ENCODE measurements at places on chromosomes 2 and 18. TPM values are rescaled to one million over a fixed set of nuclear protein-coding genes. Genes with fewer than 3 reads are reported as not detected.

Gene NBAS
- polyA plus RNA-seq: 37.5 TPM

Gene CBLN2
- not detected for polyA plus RNA-seq

Gene LYPD1
- 5.8 TPM for polyA plus RNA-seq

Gene RGPD8
- polyA plus RNA-seq: 2.3 TPM

Gene IL1A
- polyA plus RNA-seq: not detected

Gene MAPK4
- polyA plus RNA-seq: 10.9 TPM

Gene TBC1D8
- polyA plus RNA-seq: 26.2 TPM

Gene GPR45
- polyA plus RNA-seq: not detected

GRCh38 chr2:128821010-128821409, 502.3 kb upstream of the HS6ST1 start:
- DNase-seq: no peak

DNA sequence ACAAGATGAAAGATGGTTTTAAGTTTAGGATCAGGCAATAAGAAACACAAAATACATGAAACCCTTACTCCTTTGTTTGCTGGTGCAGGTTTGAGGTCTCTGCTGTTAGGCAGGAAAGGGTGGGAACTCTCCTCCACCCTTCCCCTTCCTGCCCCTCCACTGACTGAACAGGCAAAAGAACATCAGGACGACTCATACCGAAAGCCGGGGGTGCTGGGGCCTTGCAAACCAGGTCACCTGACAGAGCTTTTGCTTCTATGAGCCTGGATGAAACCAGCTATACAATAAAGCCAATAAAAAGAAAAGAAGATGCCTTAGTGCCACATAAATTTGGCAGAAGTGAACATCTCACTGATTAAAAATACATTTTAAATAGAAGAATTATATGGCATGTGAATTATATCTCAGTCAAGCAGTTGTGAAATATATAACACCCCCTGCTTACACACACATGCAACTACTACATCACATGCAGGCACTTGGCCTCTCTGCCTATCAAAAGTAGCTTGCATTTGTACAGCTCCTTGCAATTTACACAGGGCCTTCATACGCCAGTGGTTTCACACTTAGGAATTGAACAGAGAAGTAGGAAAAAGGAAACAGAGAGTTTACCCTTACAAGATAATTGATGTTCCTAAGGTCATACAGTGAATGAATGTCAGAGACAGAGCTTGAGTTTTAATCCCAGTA, 215.1 kb upstream of the TRIB2 start:
- DNase-seq: no peak

DNA sequence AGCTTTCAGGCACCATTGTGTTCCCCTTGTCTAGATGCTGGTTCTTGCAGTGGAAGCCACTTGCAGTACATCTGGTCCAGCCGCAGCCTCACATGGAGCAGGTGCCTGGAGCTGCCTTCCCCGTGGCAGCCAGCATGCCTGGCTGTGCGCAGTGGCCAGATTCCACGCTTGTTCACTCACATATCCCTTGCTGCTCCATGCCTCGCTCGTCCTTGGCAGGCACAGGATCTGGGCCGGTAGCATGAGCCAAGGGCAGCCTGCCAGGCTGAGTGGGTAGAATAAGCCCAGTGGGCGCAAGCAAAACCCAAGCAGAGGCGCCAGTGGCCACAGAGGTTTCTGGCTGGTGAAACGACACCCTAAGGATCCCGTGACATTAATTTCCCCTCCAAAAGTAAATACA, 20.6 kb downstream of the TMX3 start:
- DNase-seq: no peak

DNA sequence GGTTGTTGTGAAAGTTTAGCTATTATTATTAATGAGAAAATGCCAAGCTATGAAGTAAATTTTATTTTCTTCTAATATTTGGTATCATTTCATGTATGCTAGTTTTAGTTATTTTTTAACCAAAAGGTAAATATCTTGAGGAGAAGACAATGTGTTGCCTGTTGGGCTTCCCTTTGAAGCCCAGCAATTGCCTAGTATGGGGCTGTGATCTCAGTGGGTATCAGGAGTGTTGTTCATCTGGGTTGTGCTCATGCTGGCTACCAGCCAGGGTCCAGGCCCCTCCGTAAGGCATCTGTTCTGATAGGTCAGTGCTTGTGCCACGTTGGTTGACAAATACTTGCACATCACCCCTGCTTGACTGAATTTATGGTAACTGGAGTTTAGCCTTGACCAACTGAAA, 38.0 kb upstream of the DARS1 start:
- no peak for DNase-seq

- no peak for DNase-seq
Measured at GRCh38 chr2:124908411-124908810, 883.3 kb downstream of the CNTNAP5 start.

DNA sequence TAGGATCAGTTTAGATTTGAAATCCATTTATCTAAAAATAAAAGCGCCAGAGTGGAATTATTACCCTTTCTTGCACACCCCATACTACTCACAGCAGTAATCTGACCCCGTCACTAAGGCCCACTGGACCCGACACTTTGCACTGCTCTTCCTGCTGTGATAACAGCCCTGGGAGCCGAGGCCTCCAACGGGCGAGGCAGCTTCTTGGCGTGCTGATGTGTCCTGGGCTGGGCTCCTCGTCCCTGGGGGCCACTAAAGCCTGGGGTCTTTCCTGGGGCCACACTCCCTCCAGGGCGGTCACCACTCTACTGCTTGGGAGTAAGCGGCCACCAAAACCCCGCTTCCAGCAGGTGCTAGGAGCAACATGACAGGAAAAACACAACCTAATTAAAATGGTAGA, 61.7 kb downstream of the ZAP70 start:
- no peak for DNase-seq

DNA sequence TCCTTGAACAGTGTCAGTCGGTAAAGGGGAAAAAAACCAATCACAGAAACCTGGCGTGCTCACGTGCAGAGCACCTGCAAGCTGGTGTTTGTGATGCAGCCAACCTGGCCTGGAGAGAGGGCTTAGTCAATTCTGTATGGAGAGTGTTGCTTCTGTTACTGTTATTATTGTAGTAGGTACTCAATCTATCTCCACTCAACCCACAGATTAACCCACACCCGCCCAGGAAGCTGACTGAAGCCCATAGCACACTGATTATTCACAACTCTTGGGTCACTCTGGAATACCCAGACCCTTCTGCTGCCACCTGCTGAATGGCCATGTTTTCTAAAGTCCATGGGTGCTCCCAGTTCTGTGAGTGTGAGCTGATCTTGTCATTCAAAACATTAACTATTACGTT, 53.9 kb downstream of the TNFRSF11A start:
- no peak for DNase-seq

DNA sequence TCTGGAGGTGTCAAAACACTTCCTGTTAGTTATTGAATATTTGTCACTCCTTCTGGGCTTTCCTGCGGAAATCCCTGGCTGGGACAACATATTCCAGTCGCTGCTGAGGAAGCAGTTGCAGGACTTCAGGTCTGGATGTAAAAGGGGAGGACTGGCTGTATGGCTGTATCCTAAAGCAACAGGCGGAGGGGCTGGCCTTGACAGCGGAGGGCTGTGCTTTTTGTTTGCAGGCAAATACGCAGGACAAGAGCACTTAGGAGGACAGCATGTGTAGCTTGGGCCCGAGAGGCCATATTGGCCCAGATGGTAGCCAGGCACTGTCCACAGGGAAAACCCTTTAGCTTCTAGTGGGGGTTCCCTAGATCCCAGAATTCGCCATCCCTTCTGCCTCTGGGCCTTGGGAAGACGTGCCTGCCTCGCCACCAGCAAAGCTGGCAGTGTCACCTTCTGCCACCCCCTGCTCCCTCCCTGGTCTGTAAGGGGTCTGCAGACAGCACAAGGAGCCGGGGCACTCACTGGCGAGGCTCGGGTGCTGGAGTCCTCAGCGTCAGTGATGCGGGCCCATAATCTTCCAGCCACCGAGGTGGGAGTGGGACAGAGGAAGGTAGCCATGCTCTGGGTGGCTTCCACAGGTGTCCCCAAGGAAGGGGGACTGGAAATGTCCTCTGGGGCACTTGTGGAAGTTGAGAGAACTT, 6.7 kb downstream of the NPPC start:
- DNase-seq: no peak

GRCh38 chr2:238720232-238720672, 127.6 kb upstream of the TWIST2 start:
- DNase-seq: no peak

- no peak for DNase-seq
Measured at GRCh38 chr18:3747176-3747973, 297.4 kb downstream of the TGIF1 start.

GRCh38 chr2:36483290-36483689, 114.7 kb downstream of the FEZ2 start:
- no peak for DNase-seq

DNA sequence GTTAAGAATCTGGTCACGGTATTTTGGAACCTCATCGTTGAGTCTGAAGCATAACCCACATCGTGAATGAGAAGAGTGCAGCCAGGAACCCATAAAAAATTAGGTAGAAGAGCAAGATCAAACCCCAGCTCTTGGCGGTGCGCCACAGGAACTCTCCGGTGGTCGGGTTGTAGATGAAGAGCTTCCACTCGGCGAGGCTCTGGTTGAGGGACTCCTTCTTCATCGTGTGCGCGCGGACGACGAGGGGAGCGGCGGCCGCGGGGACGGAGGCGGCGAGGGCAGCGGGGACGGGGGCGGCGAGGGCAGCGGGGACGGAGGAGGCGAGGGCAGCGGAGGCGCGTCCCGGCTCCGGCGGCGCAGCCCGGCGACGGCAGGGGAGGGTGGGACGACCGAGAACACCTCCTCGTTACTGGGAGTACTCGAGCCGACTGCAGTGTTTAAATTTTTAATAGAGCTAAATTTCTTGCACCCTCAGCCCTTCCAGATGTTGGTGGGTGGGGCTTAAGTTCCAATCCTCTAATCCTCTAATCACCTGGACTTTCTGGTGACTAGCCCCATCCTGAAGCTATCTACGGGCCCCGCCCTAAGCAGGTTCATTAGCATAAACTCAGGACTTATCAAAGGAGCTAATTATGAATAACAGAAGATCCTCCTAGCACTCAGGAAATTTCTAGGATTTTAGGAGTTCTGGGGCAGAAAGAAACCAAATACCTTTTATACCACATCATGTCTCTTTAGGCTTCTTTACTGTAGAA, 20.4 kb upstream of the PAPOLG start:
- no peak for DNase-seq

DNA sequence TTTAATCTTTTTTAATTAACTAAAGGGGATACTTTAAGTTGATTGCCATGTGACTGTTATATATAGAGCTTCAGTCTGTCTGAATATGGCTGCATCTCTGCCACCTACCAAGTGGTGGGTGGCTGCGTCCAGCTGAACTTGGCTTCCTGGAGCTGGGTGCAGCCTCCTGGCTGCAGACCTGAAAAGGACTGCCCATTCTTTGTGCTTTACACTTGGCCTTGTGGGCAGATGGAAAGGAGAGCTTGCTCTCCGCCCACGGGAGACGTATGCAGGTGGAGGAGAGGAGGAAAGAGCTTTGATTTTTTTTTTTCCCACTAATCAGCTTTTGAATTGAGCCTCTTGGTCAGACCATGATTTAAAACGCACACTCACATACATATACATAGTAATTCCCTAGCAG, 34.7 kb downstream of the NCK2 start:
- no peak for DNase-seq

GRCh38 chr2:239697399-239698164, 296.8 kb upstream of the HDAC4 start:
- DNase-seq: no peak

GRCh38 chr2:149329489-149330126, 779 bp upstream of the LYPD6 start:
- DNase-seq: peak; percentile 19

DNA sequence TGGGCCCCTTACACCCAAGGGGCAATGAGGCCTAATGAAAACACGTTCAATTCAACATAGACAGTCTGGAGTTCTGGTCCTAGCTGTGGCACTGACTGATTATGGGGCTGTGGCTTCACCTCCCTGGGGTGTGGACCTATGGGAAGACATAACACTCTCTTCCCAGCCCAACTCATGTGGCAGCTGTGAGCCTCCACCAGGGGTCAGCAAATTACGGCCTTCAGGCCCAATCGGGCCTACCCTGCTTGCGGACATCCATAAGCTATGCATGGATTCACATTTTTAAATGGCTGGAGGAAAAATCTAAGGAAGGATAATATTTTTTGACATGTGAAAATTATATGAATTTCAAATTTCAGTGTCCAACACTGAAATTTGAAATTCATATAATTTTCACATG, 101.3 kb downstream of the LOXHD1 start:
- no peak for DNase-seq

DNA sequence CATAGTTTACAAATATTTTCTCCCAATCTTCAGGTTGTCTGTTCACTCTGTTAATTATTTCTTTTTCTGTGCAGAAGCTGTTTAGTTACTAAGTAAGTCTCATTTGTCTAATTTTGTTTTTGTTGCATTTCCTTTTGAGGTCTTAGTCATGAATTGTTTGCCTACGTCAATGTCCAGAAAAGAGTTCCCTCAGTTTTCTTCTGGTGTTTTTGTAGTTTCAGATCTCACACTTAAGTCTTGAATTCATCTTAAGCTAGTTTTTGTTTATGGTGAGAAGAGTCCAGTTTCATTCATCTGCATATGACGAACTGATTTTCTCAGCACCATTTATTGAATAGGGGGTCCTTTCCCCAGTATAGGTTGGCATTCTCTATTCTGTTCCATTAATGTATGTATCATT, 1252.2 kb upstream of the TMEFF2 start:
- no peak for DNase-seq

- DNase-seq: no peak
Measured at GRCh38 chr2:233803292-233803911, 25.3 kb downstream of the MROH2A start.

DNA sequence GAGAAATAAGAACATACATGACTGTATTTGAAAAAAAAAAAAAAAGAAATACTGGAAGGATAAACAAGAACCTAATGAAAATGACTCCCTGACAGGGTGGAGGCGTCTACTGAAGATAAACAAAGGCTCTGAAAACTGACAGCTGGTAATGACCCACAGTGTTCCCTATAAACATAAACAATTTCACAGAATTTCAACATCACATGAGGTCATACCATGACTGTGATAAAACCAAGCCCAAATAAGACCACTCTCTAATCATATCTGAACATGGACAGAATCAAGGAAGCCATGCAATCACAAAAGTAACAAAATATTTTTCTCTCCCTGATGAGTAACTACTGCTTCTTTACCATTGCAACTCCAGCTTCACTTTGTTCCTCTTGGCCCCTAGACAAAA, 159.3 kb downstream of the FAM124B start:
- DNase-seq: no peak

GRCh38 chr2:157158111-157158510, 99.4 kb upstream of the GALNT5 start:
- no peak for DNase-seq

Measured in forelimb muscle (tissue), 1 donor.